NCI-H187 treated with DMSO at 0.1 percent for 48 hours (cell line): ENCODE measurements at places on chromosomes 5 and 9.

DNA sequence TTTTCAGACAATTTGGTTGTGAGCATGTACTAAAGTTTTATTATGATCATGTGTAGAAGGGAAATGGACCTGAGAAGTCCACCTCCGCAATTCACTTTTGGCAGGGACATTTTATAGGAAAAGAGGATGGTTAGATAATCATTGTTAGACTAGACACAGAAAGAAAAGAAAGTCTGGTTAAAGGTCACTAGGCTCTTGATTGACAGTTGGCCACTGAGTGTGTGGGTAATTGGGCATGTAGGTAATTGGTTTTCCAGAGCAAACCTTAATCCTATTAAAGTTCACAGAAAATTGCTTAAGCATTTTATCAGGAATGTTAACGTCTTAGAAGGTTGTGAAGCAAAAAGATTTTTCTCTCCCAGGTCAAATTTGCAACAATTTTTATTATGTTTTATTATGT is 158.5 kb upstream of the CLINT1 start:
- DNase-seq = no peak

DNA sequence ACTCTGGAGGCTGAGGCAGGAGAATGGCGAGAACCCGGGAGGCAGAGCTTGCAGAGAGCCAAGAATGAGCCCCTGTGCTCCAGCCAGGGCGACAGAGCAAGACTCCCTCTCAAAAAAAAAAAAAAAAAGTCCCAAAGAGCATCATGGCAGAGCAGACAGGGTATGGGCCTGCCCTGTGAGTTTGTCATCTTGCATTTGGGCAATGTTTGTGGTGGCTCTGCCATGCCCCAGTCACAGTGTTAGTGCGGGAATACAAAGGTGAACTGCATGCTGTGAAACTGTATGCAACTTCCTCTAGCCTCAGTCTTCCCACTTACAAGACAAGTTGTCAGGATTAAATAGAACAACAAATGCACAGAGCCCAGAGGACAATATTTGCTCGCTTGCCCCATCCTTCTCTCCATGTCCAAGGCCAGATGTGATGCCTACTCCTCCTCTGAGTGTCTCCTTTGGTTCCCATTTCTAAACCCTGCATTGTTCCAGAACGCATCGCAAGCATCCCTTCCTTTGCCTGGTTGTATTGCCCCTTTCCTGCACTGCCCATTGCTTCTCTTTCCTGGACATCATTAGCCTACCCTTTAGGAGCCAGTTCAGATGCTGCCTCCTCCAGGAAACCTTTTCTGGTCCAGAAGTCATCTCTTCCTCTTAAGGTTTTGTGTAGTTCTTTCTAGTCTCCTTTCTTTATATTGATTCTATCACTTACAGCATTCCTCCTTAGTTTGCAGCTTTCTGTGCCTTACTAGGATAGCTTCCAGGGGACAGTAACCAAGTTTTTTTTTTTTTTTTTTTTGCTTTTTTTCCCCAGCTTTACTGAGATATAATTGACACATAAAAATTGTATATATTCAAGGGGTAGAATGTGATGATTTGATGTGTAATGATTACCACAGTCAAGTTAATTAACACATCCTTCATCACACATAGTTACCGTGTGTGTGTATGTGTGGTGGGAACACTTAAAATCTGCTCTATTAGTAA is 69.0 kb upstream of the TNFAIP8 start:
- no peak for DNase-seq

DNA sequence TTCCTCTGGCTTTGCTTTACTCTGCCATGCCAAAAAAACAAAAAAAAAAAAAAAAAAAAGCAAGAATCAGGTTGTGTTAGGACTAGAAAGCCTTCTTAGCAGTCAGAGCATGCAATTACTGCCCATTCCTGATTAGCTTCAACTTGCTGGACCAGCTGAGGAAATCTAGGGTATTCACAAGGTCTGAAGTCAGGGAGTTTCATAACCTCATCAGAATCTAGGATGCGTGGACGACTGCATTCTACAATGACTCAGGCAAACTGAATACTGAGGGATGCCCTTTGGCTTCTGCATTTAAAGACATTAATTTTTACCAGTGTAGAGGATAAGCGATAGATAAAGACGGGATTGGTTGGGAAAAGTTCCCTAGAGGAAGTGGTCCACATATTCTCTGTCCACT is 39.2 kb upstream of the SHOC1 start:
- no peak for DNase-seq

- DNase-seq = no peak
Observed at GRCh38 chr5:9479361-9479760, 66.5 kb downstream of the SEMA5A start.

- no peak for DNase-seq
Observed at GRCh38 chr5:148685520-148686134, 31.3 kb upstream of the HTR4 start.

DNA sequence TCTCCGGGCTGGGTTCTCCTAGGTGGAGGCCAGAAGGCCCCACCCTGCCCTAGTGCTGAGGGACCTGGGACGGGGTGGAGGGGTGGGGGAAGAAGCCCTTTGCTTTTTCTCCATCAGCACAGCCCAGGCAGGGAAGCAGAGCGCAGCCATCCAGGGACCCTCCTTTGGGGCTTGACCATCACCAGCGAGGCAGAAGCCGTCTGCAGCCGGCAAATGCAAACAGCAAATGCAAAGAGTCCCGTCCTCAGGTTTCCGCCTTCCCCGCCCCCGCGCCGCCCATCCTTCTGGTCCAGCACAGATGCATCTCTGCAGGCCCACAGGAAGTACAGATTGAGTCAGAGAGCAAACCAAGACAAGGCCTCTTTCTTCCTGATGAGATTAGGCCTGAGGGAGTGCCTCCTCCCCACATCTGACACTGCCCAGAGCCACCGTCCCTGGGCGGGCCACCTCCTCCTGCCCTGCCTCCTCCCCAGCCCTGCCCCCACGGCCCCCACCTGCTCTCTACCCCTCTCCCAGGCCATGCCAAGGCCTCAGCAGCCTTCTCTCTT is 23.4 kb downstream of the CORO2A start:
- no peak for DNase-seq

GRCh38 chr5:112479418-112479817 is 60.3 kb upstream of the EPB41L4A start:
- DNase-seq = no peak
